ENCODE measurements at places on chromosomes 3 and 15.
A peak's percentile ranks its signal among the peaks of the same experiment; 100 is the strongest.

DNA sequence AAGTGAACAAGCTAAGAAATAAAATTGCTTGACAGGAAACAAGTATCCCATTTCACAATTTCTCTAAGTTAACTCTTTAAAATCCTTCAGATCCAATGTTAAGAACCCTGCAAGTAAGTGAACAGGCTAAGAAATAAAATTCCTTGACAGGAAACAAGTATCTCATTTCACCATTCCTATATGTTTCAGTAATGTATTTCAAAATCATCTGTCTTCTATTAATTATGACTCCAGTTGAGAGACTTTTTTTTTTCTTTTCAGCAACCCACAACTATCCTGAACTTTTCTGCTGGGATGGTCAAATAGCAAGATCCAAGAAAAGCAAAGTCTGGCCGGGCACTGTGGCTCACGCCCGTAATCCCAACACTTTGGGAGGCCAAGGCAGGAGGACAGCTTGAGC lies 2.4 kb upstream of the SLC12A6 start:
- DNase-seq, result no peak

- DNase-seq, result peak; percentile 40
Observed at GRCh38 chr15:67186226-67186649, 68.2 kb downstream of the AAGAB start.

DNA sequence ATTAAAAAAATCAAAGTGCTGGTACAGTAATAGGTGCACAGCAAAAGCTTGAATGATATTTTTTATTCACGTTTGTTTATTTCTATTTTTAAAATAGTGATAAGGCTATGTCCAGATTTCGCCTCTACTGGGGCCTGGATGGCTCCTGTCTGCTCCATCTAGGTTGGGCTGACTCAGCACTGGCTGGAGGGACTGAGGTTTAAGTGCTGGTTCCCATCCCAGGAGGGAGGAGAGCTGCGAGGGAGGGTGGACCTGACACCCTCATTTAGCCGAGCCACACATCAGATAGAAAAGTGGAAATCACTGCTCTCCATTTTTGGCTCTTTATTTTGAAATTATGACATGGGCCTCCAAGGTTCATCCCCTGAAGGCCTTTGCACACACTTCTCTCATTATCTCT lies 95.4 kb upstream of the AGBL1 start:
- DNase-seq, result no peak

DNA sequence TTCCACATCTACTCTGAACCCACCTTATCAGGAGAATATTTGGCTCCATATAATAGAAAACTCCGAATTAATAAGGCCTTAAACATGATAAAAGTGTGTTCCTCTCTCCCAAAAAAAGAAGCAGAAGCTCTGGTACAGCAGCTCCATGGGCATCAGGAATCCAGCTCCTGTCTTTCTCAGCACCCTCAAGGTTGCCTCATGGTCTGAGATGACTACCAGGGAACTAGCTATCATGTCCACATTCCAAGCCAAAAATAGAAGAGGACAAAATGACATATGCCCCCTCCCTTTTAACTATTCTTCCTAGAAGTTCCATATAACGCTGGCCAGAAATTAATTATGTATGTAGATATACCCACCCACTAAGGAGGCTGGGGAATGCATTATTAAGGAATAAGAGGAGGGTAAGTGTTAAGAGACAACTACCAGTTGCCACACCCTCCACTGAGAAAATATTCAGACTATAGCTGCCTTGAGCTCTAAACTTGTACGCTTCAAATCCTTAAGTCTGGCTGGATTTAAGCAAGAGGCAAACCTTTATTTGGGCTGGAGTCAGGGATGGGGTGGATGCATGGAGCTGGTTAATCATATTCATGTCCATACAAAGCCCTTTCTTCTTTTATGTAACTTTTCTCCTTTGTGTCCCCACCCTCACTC lies 35.8 kb upstream of the CTDSPL start:
- no peak for DNase-seq

DNA sequence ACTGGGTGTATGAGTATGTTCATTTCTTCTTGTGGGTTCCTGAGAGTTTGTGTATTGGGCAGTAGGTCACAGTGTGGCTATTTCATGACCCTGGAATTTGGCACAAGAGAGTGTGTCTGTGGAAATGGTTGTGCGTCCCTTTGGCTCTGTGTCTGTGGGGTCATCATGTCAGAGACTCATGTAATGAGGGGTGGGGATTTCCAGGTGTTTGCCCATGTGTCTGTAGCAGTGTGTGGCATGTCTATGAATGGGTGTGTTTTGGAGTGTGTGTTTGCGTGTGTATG lies 1.3 kb upstream of the GATA2 start:
- no peak for DNase-seq

DNA sequence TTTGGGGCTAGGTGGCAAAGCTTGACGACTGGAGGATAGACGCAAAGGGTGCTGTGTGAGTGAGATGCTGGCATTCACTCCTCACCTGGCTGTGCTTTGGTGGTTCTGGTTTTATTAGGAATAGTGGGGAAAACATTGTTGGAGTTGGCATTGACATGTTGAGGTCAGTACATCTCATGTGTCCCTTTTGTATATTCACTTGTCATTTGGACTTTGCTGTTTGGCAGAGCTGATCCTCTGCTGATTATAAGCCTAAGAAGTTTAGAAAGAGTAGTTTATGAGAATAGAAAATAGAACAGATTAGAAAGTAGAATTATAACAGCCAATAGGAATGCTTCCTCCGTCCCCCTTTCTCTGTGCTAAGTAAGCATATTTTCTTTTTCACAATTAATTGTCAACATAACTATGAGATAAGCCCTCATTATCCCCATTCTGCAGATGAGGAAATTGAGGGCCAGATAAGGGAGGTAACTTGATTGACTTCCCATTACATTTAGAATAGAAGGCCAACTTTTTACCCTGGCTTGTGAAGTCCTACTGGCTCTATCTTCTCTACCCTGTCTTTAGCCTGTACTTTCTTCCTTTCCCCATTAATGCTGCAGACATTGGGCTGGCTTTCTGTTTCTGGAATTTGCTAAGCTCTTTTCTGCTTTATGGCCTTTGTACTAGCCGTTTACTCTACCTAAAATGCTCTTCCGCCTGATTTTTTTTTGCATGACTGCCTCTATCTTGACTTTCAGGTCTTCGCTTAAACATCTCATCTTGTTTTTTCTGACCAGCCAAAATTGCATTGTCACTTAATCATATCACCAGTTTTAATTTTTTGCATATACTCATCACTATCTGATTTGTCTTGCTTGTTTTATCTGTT lies 12.8 kb downstream of the ITPR1 start:
- DNase-seq, result no peak
